AG10803 (cell line): ENCODE measurements at places on chromosomes 4 and X.

GRCh38 chr4:128307123-128307571 is 19.5 kb upstream of the PGRMC2 start:
- no peak for DNase-seq

DNA sequence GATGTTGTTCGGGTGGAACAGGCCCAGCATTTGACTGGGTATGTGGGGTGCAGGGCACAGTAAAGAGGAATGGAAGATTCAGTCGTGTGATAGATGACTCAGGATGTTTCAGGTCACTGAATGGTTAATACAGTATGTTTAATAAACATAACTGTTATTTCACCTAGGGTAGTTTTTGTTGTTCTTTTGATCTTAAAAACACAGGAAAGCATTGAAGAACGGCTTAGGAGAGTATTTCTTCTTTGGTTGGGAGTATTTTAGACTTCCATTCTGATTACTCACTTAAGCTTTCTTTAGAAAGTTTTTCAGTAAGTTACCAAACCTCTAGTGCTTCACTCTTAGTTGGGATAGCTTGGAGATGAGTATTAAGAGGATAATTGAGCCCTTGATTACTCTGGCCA is 62.3 kb downstream of the STAG2 start:
- peak; percentile 30 for DNase-seq

- DNase-seq: peak; percentile 12
Observed at GRCh38 chrX:104270916-104271512, 16.3 kb upstream of the ESX1 start.

GRCh38 chr4:14771504-14772175 is 230.6 kb upstream of the CPEB2 start:
- no peak for DNase-seq

- DNase-seq: peak; percentile 44
Observed at GRCh38 chr4:74370912-74371311, 6.0 kb downstream of the EREG start.

DNA sequence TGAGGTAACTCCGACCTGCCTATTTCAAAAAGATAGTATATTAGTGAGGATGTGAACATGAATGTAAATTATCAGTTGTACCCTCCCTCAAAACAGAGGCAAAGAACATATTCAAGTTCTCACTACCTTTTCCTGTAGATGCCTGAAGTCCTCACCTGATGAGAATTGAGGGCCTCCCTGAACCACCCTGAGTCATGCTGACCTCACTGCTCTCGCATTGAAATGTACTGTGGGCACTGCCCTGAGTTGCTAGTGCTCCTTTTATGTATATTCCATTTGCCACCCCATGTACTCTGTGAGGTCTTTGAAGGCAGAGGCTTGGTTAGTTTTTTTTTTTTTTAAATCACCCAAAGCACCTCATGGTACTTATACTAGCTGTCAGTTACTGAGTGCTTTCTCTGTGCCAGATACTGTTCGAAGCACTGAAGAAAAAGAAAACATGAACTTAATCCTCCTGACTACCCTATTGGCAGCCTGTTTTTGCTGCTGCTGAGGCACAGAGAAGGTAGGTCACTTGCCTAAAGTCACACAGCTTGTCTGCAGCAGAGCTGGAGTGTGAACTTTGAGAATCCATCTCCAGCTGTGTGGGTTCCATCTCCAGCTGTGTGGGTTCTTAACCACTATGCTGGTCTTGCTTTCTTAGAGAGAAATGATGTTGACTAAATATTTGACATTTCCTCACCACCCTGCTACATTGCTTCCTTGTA is 253.1 kb upstream of the GPC4 start:
- no peak for DNase-seq

DNA sequence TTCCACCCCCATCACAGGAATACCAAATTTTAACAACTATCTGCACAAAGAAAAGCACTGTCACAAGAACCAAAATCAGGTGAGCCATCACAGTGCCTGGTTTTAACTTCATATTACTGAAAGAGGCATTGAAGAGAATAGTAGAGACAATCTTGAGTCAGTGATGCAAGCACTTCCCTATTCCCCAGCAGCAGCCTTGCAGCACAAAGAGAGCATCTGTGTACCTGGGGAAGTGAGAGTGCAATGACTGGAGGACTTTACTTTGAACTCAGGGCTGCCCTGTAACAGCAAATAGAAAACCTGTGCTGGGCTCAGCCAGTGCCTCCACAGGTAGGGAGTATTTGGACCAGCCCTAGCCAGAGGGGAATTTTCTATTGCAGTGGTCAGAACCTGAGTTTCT is 361.8 kb downstream of the TEX13C start:
- DNase-seq: no peak

- DNase-seq: peak; percentile 62
Observed at GRCh38 chr4:41611881-41612871, 74.2 kb downstream of the LIMCH1 start.

- DNase-seq: no peak
Observed at GRCh38 chrX:13179586-13179985, 135.2 kb upstream of the FAM9C start.

DNA sequence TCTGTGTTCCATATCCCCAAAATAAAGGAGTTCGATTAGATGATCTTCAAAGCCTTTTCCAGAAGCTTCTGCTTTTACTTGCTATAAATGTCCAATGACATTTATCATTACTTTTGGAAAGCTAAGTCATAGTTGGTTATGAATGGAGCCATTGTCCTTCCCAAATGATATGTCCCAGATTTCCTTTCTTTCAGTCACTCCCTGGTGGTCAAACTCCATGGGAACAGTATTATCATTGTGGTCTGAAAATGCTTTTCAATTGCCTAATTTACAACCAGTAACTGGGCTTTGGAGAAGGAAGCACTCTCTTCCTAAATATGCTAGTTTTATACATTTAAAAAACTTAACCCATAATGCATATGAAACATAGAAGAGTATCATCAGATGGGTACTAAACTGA is 571.5 kb upstream of the AMOT start:
- no peak for DNase-seq

DNA sequence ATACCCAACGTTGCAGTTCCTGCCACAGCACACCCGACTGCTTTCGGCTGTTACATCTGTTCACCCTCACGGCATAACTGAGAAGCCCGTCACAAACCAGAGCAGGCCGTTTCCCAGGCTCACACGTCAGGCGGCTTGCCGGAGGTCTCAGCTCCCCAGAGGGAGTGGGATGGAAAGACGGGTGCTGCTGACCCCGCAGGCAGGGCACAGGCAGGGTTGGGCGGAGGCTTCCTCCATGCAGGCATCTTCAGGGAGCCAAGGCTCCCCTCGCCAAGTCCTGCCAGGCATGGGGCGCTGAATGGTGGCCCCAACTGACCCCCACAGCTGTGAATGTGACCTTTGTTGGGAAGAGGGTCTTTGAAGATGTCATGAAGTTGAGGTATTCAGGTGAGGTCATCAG is 57.5 kb downstream of the ACOX3 start:
- no peak for DNase-seq

- no peak for DNase-seq
Observed at GRCh38 chr4:177444911-177445736, 2.9 kb upstream of the AGA start.

DNA sequence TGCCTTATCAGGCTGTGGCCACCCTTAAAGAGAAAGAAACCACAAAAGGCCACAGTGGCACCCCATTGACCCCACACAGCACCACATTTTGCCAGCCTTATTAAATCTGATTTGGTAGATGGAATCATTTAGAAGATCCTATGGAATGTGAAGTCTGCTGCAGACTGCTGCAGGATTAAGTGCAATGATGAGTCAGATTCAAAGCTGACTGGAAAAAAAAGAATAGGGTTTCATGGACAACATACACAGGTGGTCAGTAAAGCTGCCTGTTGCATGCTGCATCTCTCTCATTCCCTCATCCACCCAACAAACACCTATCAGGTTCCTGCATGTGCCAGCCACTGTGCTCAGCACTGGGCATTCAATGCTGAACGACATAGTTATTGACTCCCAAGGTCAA is 56.6 kb downstream of the CHST7 start:
- DNase-seq: peak; percentile 35

DNA sequence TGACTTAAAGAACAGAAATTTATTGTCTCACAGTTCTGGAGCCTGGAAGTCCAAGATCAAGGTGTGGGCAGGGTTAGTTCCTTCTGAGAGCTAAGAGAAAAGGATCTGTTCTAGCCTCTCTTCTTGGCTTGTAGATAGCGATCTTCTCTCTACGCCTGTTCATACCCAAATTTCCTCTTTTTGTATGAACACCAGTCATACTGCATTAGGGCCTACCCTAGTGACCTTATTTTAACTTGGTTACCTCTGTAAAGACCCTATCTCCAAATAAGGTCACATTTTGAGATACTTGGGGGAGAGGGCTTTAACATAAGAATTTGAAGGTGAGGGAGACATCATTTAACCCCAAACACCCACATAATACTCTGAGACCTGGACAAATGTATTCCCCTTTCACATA is 55.6 kb upstream of the SPP1 start:
- no peak for DNase-seq

DNA sequence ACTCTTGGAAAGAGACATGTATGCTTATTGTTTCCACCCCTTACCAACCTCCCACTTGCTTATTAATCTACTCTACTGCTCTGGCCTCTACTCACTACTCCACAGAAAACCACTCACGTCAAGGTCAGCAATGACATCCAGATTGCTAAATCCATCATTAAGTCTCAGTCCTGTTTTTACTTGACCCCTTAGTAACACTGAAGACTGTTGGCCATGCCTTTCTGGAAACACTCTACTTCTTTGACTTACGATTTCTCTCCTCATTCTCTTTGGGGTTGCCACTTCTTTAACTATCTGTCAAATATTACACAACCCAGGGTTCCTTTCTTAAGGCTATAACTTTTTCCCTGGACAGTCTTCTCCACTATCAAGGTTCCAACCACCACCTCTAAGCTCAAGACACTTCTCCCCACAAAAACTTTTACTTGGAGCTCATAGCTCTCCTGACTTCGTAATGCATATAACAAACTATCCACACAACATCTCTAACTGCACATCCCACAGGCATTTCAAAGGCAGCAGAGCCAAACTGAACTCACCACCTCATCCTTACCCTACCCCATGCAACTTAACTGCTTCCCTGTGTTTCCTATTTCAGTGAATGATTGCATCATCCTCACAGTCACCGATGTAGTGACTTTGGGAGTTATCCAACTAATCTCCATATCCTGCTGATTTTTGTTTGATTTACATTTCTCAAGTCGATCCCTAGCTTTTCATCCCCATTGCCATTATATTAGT is 15.8 kb upstream of the MAGEA4 start:
- DNase-seq: peak; percentile 75

DNA sequence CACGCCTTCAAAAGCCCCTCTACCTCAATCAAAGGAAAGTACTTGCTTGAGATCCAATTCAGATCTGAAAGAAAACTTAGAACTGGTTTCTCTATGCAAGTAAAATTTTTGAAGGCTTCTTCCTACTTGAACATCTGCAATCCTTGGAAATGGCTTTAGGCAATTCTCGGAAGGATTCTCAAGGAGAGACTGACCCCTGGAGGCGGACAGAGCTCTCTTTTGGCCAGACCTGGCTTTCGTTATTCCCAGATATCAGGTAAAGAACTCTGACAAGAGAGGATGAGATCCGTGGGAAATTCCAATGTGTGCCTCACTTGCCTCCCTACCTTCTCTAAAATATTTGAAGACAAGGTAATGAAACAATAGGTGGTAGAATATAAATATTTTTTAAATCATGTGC is 670.3 kb upstream of the FAM241A start:
- DNase-seq: peak; percentile 56
